C1 segment of cervical spinal cord (tissue), 14 donors: ENCODE measurements at places on chromosomes 1 and 21.

- no peak for DNase-seq
These were observed 4.7 kb downstream of the TFF3 start for GRCh38 chr21:42310411-42311001.

- DNase-seq: peak; percentile 4
These were observed 20.7 kb upstream of the LGALS8 start for GRCh38 chr1:236502972-236503639.

DNA sequence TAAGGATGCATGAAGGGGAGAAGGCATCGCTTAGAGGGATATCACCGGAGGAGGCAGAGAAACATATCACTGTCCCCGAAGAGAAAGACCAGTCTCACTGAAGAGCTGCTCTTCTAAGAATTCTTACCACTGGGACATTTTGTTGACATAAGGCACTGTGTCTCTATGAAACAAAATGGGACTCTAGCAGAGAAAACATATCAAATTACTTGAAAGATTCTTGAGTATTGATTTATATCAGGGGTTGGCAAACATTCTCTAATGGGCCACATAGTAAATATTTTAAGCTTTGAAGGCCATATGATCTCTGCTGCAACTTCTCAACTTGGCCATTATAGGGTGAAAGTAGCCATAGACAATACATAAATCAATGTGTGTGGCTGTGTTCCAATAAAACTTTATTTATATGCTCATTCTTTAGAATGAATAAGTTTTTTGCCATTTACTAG lies 41.0 kb upstream of the GREM2 start:
- no peak for DNase-seq

GRCh38 chr1:152739841-152740240 lies 18.0 kb upstream of the KPRP start:
- DNase-seq: no peak

- no peak for DNase-seq
These were observed 5.5 kb downstream of the TNFRSF1B start for GRCh38 chr1:12172042-12172851.

GRCh38 chr21:41786509-41786987 lies 19.7 kb upstream of the RIPK4 start:
- no peak for DNase-seq
